ENCODE measurements at places on chromosomes 5 and 9.

DNA sequence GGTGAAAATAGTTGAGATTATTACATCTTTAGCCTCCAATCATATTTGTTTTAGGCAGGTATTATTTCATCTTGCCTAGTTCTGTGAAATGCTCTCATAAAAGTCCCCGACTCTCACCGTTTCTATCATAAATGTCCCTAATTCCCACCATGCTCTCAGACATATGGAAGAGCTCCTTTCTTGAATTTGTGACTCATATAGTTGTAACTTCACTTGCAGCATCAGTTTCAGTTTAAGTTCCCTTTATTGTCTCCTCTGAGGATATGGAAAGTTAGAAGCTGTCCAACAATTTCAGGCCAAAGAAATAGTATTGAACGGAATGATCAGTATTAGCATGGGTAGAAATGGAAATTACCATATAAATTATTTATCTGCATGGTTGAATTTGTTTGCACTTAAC, 187.5 kb upstream of the NR4A3 start:
- DNase-seq = peak; percentile 3

GRCh38 chr5:176862330-176862995, 36.7 kb downstream of the HK3 start:
- DNase-seq = no peak

DNA sequence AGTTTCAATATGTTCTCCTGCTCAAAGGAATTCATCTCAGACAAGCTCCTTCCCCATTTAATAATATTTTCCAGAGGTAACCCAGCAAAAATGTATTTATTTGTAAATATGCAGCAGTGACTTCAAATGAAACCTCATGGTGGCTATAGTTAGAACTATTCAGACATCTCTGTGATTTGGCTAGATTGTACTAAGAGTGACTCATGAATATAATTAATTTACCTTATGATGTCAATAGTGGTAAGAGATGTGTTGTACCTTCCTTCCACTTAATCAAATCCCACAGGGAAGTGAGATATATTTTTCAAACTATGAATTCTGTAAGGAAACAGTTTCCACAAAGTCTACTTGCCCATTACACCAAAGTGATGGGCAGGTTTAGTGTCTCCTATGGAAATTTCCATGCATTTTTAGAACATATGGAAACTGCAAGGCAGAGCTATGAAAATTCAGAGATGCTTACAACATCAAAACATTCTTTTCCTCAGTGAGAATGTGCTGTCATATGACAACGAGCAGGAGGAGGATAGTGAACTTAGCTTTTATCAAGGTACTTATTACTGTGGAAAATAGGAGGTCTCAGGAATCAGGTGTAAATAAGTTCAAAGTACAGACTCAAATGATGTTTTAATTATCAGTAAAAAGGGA, 34.0 kb upstream of the SPDL1 start:
- peak; percentile 26 for DNase-seq

DNA sequence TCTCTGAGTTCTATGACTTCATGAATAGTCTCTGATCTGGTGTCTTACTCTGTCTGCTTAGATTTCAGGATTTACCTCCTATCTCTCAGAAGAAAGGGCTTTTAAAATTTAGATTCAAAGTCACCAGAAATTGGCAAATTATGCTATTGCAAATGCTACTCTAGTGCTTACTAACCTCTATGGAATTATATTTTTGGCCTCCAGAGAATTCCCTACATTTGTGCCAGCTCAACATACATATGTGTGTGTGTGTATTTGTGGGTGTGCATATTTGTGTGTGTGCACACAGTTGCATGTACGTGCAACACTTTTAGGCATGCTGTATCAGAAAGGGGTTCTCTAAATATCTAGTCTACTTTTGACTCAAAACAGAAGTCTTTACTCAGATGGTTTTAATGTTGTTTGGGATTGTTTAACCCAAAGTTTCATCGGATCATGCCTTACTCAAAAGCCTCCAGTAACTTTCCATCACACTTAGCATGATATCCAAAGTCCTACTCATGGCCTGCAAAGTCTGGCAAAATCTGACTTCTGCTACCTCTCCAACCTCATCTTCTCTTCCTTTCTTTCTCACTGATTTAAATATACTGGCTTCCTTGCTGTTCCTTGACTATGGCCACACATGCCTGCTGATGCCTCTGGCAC, 147.6 kb upstream of the NR3C1 start:
- DNase-seq = peak; percentile 55

DNA sequence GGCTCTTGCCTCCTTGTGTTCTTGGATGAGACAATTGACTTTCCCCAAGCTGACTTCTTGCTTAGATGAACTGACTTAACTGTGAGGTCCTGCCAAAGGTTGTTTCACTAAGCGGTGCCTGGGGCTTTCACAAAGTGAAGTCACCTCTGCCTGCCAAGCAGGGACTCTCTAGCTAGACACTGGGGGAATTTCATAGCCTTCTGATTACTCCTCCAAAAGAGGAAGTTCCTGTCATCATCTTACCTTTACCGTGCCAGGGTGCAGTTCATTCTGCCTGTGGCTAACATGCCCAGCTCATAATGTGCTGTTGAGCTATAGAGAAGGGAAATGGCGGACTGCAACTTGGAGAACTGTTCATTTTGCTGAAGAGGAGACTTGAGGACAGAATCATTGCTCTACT, 472.0 kb upstream of the WWC1 start:
- DNase-seq = no peak

- no peak for DNase-seq
These were observed 375.1 kb downstream of the SPATA31D1 start for GRCh38 chr9:82363682-82364081.

GRCh38 chr9:110919050-110919435, 119.2 kb downstream of the LPAR1 start:
- no peak for DNase-seq

- DNase-seq = no peak
These were observed 14.4 kb upstream of the ORM1 start for GRCh38 chr9:114308361-114308950.

DNA sequence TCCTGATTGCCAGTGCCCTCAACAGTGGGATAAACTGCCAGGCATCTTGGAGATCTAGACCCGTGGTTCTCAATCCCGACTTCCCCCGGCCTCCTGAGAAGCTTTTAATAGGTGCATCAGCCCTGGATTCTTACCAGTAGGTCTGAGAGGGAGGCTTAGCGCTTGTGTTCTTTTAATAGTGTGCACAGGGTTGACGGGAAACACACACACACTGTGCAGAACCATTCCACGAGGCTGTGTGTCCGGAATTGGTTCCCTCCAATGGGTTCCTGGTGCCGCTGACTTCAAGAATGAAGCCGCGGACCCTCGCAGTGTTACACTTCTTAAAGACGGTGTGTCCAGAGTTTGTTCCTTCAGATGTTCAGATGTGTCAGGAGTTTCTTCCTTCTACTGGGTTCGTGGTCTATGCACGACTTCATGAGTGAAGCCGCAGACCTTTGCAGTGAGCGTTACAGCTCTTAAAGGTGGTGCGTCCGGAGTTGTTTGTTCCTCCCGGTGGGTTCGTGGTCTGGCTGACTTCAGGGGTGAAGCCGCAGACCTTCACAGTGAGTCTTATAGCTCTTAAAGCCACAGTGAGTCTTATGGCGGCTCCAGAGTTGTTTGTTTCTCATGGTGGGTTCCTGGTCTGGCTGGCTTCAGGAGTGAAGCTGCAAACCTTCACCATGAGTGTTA, 46.6 kb upstream of the PRSS3 start:
- DNase-seq = no peak

DNA sequence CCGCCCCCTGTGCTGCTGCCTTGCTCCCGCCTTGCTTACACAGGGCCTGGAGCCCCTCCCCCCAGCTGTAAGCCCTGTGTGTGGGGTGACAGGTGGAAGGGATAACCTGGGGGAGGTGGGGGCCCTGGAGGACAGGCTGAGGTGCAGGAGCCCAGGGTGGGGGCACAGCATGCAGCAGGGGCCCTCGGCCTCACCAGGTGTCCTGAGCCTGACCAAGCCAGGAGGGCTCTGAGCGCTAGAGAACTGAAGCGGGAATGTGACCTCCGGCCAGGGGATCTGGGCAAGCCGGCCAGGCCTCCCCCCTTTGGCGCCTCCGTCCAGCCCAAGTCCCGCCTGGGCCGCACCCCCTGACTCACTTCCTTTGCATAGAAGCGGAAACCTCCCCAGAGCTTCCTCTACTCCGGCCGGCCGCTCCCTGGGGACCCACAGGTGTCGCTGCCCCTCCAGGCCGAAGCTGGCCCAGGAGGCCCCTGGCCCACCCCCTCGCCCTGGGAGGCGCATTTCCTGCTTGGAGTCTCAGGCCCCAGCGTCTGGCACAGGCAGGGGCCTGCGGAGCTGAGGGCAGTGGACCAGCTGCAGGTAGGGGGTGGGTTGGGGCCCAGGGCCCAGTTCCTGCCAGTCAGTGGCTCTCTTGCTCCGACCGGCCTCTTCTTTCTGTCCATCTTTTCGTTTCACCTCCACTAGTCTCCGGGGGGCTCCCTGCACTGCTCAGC, at the start of gene TOR4A:
TSS of gene TOR4A (plus strand) at position 398 of the 713 bp plus-strand sequence. CDS start 964 bp downstream, outside the sequence.
- peak; percentile 73 for DNase-seq

DNA sequence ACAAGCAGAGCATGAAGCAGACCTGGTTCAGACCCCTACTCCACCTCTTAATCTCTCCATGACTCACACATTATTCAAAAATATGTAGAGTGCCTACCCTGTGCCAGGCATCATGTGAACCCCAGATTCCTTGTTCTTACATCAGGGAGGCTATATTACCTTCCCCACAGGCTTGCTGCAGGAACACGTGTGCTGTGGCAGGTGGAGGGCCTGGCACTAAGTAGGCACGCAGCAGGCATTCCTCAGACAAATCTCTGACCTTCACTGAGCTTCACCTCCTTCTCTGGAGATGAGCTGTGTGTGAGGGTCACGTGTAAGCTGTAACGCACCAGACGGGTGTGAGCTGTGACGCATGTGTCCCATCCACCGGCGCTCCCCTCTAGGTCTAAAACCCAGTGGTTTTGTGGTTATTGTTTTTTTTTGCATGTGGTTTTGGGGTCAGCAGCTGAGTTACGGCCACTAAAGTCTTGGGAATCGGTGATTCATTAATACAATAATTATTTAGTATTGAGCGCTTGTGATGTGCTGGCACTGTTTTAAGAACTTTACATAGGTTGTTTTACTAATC, 30.3 kb downstream of the ANGPTL2 start:
- DNase-seq = no peak

- DNase-seq = no peak
These were observed 12.1 kb downstream of the PDCL start for GRCh38 chr9:122816163-122816867.

GRCh38 chr9:99000476-99001395, 57.0 kb downstream of the COL15A1 start:
- peak; percentile 83 for DNase-seq

DNA sequence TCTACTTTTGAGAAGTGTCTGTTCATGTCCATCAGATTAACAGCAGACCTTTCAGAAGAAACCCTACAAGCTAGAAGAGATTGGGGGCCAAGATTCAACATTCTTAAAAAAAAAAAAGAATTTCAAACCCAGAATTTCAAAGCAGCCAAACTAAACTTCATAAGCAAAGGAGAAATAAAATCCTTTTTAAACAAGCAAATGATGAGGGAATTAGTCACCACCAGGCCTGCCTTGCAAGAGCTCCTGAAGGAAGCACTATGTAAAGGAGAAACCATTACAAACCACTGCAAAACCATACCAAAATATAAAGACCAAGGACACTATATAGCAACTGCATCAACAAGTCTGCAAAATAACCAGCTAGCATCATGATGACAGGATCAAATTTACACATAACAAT, 124.6 kb upstream of the PDE4D start:
- DNase-seq = no peak

GRCh38 chr5:135703016-135703550, 124.3 kb upstream of the CXCL14 start:
- no peak for DNase-seq

DNA sequence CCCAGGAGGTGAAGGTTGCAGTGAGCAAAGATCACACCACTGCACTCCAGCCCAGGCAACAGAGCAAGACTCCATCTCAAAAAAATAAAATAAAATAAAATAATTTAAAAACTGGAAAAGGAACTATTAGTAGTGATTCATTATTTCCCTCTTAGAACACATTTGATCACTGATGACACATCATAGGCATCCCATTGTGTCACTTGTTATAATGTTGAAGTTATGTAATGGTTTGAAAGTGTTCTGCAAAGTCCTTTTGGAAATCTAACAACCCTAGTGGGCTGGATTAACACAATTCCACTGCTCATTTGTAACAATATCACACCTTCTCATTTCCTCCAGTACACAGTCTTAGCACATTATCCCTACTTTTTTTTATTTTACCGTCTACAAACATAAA, 81.8 kb upstream of the LMNB1 start:
- no peak for DNase-seq

- peak; percentile 77 for DNase-seq
These were observed 17.4 kb upstream of the RARS1 start for GRCh38 chr5:168468836-168469235.

DNA sequence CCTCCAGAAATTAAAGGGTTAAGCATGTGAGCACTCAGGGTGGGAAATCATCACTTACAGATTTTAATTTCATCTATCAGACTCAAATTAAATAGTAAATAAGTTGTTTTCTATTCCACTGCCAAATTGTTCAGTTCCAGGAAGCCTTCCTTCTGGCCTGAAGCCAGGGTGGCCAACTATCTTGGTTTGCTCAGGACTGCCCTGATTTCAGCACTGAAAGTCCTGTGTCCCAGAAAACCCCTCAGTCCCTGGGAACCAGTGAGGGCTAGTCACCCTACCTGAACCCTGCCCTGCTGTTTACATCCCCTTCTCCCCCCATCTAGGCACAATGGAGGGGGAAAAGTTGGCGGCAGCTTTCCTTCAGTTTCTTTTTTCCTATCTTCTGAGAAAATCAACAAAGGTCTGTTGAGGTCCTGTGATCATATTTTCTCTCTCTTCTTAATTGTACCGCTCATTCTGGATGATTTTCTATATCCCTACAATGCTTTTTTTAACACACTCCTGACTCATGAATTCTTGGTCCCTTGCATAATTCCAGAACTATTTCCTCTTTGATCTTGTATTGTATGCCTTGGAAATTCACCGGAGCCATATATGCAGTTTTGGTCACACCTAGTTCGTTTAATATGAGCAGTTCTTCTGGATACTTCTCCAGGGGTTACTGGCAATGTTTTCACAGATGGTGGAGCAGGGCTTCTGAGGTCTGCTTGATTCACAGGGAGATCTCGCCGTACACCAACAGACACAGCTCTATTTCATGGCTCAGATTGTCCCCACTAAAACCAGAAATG, 103.8 kb downstream of the MAP1B start:
- DNase-seq = peak; percentile 69

GRCh38 chr9:106772523-106773290, 90.3 kb upstream of the ZNF462 start:
- DNase-seq = peak; percentile 27
